Right hindlimb (tissue), 1 donor: ENCODE measurements at places on chromosomes 2 and 18.
A peak's percentile ranks its signal among the peaks of the same experiment; 100 is the strongest.

GRCh38 chr2:120271711-120272379, 19.2 kb downstream of the RALB start:
- no peak for DNase-seq

- DNase-seq = no peak
Observed at GRCh38 chr2:98565286-98565860, 42.9 kb downstream of the COA5 start.

DNA sequence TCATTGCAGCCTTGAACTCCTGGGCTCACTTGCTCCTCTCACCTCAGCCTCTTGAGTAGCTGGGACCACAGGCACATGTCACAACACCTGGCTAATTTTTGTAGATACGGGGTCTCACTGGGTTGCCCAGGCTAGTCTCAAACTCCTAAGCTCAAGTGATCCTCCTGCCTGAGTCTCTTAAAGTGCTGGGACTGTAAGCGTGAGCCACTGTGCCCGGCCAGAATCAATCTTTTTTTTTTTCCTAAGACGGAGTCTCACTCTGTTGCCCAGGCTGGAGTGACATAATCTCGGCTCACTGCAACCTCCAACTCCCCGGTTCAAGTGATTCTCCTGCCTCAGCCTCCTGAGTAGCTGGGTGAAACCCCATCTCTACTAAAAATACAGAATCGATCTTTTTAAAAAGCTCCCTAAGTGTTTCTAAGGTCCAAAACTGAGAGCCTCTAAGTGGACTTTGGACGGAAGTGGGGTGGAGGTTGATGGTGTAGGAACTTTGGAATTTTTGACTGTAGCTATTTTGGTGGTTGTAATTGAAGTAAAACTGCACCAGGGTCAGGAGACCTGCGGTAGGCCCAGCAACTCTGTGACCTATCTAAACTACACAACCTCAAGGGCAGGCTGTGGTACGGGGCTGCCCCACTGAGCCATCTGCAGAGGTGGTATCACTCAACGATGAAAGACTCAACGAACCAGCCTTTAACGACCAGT, 82.9 kb downstream of the POLR1A start:
- DNase-seq = no peak

DNA sequence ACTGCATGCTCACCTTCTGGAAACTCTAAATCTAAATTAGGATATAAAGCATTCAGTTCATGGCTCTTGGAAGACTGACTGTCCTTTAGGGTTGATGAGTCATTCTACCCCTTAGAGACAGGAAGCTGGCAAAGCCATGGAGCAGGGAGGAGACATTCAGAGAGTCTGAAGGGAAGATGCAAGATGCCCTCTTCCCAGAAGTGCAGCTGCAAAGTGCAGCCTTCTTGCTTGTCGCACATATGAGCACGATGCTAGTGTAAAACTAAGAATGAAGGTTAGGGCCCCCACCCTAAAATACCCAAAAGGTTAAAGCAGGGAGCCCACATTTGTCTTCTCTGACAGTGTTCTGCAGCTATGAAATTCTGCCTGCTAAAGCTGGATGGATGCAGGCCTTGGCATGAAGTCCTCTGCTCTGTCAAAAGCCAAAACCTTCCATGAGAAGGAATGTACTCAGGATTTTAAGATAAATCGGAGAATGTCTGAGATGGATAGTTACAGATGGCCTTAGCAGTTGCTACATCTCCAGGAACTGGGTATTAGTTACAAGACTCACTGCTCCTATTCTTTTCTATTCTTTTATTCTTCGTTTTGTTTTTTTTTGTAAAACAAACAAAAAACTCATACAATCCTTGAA, 89.7 kb downstream of the POLE4 start:
- peak; percentile 37 for DNase-seq

GRCh38 chr2:35827086-35827485, 528.5 kb upstream of the CRIM1 start:
- no peak for DNase-seq

DNA sequence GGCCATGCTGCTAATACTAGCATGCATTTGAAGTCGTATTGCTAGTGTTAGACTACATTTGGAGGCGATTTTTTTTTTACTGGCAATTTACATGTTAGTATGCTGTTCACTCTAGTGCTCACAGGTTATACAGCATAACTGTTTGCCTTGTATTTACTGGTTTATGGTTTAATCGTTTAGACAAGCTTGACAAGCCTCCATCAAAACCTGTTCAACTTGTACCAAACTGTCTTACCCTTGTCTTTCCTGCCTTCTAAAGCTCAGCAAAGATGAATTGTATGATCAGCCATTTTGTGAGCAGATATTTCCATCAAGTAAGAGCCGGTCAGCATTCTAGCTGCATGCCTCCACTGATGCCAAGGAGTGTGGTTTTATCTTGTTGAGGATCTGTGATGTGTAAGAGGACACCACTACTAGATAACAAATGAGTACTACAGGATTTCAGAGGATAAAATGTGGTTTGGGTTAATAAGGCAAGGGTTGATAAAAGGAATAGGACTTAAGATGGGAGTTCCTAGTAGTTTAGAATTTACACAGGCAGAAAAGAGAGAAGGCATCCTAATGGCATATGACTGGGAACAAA, 68.4 kb upstream of the ITM2C start:
- no peak for DNase-seq

- DNase-seq = no peak
Observed at GRCh38 chr2:3025984-3026383, 351.6 kb downstream of the EIPR1 start.

DNA sequence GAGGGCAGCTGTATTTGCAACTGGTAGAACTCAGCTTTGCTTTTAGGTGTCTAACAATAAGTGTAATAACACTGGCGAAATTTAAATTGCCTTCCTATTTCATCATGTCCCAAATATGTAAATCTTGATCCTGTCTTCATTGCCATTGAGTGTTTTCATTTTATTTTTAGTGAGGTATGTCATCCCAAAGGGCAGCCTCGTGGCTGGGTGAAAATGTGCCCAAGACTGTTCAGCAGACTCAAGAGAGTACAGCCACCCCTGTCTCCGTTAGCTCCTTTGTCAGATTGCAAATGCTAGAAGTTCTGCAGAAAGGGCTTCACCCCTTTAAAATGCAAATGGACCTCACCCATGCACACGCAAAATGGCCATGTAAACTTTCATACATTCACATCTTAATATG, 278.8 kb downstream of the RND3 start:
- DNase-seq = no peak

DNA sequence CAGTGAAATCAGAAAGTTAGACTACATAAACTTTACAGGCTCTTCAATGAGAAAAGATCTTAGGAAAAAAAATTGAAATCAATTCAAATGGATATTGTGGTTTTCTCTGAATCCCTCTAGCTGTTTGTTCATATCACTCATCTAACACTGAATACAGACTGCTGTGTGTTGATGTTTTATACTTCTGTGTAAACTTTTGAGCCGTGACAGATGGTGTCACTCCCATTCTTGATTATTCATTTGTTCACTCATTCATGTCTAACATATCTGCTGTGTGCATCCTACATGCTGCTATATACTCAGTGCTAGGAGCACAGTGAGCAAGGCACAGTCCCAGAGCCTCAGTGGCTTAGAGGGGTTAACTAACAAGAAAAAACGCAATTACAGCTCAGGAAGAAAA, 12.6 kb downstream of the KLHL23 start:
- DNase-seq = no peak

DNA sequence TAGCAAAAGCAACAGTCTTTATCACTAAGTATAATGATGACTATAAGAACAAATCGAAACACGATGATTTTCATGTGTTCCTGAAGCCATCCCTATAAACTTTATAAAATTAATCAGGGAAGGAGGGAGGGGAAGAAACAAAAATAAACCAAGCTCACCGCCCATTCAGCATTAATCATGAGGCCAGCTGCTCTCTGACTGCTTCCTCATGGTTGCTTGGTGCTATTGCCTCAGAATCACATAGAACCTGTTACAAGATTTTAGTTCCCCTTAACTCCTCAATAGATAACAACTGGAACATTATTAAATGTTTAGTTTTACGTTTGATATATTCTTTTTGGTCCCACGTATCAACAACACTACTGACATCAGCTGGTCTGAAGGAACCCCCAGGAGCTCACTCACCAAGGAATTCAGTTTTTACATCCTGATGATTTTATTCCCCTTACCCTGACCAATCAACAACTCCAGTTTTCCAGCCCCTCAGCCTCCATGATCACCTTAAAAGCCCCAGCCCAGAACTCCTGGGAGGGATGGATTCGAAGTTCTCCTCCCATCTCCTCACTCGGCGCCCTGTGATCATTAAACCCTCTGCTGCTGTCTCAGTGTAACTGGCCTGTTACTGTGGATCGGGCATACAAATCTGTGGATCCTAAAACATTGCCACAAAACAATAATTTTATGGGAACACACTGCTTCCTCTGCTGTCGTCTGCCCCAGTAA, 10.6 kb upstream of the HNRNPLL start:
- DNase-seq = no peak

GRCh38 chr2:133459590-133459989, 108.7 kb downstream of the NCKAP5 start:
- no peak for DNase-seq

- DNase-seq = no peak
Observed at GRCh38 chr2:165182029-165182428, 21.8 kb downstream of the SCN3A start.

- no peak for DNase-seq
Observed at GRCh38 chr2:66814916-66815315, 380.0 kb downstream of the MEIS1 start.

- no peak for DNase-seq
Observed at GRCh38 chr2:118565786-118566540, 281.5 kb downstream of the EN1 start.

GRCh38 chr2:174054926-174055325, 89.8 kb upstream of the SP3 start:
- DNase-seq = no peak

- DNase-seq = no peak
Observed at GRCh38 chr2:15971351-15971750, 31.0 kb downstream of the MYCN start.

- DNase-seq = no peak
Observed at GRCh38 chr2:190635781-190636180, 13.1 kb upstream of the NAB1 start.

GRCh38 chr2:63057249-63058143, 6.9 kb downstream of the OTX1 start:
- peak; percentile 31 for DNase-seq

GRCh38 chr2:226086190-226086589, 686.7 kb downstream of the NYAP2 start:
- no peak for DNase-seq

- DNase-seq = no peak
Observed at GRCh38 chr18:3679241-3679640, 229.3 kb downstream of the TGIF1 start.

DNA sequence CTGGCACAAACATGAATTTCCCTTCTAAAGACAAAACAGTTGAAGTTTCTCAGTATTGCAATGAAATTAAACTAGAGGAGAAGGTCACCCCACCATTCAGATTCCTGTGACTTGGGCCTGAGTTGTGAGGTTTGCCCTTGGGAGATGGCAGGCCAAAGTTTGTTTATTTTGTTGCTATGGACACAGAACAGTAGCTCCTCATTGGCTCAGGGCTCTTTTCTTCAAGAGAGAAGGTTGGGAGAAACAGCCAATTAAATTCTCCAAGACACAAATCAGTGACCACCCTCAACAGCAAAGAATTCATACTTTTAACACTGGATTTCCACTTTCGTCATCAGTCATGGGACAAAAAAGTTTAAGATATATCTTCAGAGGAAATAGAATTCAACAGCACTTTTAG, at the start of gene FLACC1:
FLACC1 (minus strand) TSS at position 125 of the 400 bp plus-strand sequence. CDS start 5,941 bp downstream, outside the sequence.
- DNase-seq = peak; percentile 80

DNA sequence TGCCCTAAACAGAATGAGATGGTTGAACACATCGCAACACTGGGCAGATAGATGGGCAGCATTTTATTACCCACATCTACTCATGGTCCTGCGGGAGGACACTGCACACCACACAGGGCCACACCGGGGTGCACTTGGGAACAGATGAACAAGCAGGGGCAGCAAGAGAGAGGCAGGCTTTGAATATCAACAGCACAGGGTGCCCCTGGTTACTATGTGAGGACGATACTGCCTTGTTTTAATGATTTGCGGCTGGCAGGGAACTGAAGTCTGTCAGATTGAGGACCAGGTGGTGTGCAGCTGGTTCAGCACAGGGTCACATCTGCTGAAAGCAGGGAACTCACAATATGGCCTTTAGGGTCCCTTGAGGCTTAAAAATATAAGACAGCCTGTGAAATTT, 195.7 kb downstream of the PIEZO2 start:
- DNase-seq = peak; percentile 41

- no peak for DNase-seq
Observed at GRCh38 chr18:33960417-33960816, 264.3 kb downstream of the NOL4 start.

DNA sequence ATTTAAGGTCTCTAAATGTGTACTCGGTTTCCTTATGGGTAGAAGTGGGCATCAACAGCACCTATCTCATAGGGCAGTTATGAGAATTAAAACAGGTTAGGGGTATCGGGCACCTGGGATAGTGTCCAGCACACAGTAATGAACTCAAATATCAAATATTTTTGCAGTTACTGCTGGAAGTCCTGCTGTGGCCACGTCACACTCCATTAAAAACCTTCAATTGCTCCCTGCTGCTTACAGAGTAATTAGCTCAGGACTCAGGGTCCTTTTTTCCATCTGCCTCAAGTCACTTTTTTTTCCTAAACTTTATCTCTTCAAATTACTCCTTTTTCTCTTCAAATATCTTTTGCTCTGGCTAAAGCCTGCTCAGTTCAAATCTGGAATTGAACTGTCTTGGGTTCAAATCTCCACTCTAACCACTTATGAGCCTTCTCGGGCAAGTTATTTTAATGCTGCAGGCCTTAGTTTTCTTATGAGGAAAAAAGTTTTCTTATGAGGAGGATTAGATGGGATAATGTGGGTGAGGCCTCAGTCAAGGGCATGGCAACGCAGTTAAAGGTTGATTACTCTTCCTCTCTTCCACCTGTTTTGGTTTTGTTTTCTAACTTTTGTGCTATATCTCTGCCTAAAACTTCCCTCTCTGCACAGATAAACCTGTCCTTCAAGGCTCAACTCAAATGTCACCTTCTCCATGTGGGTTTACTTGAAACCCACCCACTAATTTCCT, 36.6 kb downstream of the SPRED2 start:
- DNase-seq = no peak

DNA sequence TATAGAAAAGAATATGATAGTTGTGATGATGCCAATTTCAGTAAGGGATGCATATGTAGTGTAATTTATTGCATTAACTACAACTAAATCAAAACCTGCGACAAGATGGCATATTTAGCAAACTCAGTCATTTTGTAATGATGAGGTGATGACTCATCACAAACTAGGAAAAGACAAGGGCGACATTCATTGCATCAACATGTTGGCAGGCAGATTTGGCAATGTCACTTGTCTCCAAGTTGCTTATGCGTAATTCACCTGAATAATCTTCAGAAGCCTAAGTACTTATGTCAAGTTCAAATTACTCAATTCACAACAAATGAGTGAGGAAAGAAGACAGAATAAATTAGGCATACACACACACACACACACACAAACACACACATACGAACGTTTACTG, 273.2 kb upstream of the RGPD4 start:
- no peak for DNase-seq

GRCh38 chr2:234768608-234769196, 183.1 kb upstream of the SH3BP4 start:
- DNase-seq = no peak
